GM12892 (cell line): ENCODE measurements at places on chromosomes 6 and 20.

DNA sequence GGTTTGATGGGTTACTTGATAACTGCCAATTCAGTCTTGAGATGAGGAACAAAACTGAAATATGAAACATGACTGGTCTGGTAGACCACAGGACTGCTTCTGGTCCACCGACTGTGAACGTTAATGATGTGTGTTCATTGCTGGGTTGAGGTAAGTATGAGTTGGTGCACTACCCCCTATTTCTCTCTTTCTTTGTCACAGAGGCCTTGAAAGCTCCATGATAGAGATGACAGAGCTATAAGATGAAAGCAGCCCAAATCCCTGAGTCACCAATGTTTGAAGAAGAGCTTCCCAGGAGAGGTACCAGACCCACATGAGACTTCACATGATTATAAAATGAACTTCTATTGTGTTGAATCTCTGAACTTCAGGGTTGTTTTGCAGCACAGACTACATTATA lies 555.5 kb downstream of the PTPRT start:
- DNase-seq = no peak

DNA sequence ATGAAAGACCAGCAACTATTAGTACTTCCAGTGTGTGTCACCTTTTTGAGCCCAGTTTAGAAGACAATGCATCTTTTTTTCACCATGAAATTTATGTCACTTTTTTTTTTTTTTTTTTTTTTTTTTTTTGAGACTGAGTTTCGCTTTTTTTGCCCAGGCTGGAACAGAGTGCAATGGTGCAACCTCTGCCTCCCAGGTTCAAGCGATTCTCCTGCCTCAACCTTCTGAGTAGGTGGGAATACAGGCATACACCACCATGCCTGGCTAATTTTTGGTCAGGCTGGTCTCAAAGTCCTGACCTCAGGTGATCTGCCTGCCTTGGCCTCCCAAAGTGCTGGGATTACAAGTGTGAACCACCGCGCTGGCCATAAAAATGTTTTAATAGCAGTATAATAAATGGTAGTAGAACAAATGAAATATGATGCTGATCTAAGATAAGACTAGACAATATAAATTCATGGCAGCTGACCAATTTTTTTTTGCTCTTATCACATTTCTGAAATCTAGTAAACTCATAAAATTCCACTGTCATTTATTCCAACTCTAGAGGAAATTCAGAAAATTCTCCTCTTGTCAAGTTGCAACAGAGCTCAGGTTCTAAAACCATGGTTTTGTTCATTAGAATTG lies 21.3 kb downstream of the NHSL1 start:
- no peak for DNase-seq

DNA sequence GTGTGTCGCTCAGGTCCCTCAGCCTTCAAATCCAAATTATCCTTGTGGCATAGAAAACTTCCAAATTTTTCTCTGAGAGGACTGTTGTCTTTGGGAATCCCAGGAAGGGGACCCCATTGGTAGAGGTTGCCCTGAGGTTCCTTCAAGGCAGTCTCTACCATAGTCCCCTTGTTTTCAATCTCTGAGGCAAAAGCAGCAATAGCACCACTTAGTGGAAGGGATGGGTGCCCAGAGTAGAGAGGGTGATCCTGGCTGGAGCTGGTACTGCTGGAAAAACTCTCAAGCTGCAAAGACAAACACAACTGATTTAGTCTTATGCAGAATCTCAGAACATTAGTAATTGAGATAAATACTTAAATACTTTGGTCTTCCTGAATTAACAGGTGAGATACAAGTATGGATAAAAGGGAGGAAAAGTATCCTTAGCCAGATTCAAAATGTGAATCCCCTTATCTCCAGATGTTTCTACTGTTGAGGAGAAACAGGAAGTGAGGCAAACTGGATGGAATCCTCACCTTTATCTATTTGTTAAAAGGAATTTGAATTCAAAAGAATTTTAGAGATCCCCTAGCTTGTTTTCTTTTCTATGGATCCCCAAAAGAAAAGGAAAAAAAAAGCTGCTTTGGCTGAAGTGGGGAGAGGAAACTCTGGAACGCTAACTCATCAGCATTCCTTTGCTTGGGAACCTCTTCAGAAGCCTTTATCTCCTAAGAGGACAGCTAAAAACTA lies 13.4 kb downstream of the ZNF318 start:
- DNase-seq = no peak

DNA sequence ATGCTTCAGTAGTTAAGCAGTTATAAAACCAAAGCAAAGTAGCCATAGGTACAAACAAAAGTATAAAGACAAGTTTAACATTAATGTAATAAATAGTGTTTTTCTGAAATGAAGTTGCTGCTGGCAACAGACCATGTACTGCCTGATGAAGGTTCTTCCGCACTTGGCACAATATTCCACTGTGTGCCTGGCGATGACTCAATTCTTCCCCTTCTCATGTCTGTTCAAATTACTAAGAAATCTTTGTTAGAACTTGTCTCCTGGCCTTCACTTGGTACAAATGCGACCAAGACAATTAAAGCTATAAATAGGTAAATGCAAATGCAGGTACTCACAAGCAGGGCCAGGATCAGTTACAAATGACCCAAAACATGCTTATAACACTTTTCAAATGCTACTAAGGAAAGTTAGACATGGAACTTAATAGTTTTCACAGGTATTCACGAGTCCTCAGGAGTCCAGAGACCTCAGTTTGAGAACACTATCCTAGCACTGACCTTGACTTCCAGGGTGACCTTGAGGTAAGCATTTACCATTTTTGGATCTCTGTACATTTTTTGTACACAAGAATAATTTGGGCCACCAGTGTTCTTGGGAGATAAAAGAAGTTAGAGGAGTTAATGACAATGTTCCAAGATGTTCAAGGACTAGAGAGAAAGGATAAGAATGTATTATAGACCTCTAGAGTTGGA lies 8.1 kb upstream of the DDR1 start:
- no peak for DNase-seq

DNA sequence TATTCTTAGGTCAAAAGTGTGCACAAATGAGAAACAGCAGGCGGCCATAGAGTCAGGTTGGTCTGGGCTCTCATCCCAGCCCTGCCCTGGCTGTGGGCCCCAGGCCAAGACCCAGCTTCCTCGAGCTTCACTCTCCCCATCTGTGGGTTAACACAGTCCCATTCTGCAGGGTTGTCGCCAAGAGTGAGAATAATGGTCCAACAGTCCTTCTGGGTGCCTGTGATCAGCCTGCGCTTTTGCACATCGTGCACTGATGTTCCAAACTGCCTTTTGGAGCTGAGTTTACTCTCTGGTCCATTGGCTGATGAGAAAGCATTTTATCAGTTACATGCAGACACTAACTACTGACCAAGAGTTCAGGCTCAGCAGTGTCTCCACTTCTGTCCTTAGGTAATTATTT lies 82.6 kb downstream of the INSM1 start:
- DNase-seq = no peak

- DNase-seq = no peak
Measured at GRCh38 chr6:2792330-2793110, 27.3 kb downstream of the WRNIP1 start.

- DNase-seq = no peak
Measured at GRCh38 chr20:32639284-32639683, 34.5 kb downstream of the C20orf203 start.

DNA sequence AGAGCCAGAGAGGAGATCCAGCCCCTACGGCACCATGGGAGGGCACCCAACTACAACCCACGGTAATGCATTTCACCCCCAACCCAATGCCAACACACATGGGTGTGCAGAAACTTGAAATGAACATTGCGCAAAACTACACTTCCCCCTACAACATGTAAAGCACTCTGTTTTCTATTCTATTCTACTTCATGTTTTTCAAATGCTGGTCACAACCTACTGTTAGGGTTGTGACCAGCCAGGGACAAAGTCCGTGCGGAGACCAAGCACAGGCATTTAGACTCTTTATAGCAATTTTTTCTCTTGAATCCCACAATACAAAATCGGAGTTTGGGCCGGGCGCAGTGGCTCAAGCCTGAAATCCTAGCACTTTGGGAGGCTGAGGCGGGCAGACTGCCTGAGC lies 90.6 kb downstream of the MRPL14 start:
- no peak for DNase-seq

DNA sequence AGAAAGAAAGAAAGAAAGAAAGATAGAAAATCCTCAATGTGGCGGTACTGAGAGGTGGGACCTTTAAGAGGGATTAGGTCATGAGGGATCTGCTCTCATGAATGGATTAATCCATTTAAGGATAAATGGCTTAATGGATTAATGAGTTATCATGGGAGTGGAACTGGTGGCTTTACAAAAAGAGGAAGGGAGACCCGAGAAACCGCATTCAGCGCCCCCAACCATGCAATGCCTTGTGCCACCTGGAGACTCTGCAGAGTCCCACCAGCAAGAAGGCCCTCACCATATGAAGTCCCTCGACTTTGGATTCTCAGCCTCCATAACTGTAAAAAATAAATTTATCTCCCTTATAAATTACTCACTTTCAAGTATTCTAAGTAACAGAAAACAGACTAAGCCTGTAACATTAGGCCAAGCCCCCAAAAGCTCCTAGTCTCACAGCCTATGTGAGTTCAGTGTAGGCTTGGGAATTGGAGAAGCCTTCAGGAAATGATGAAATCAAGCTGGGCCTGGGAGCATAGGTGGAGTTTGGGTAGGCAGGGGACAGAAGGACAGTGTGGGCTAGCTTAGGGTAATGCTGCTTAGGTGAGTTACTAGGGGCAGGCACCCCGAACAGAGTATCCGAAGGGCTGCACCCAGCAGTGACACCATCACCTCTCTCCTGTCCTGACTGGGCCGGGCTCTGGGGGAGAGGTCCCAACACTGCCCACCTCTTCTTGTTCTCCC lies 36.2 kb upstream of the RNF24 start:
- no peak for DNase-seq

GRCh38 chr6:89475634-89476033 lies 42.7 kb downstream of the ANKRD6 start:
- no peak for DNase-seq

- peak; percentile 50 for DNase-seq
Measured at GRCh38 chr20:44733341-44734069, 12.2 kb upstream of the KCNK15 start.

GRCh38 chr6:57013521-57013926 lies 33.0 kb upstream of the KIAA1586 start:
- DNase-seq = no peak

GRCh38 chr6:112557435-112557834 lies 210.3 kb downstream of the RFPL4B start:
- no peak for DNase-seq

- DNase-seq = no peak
Measured at GRCh38 chr6:90478278-90478677, 108.6 kb downstream of the MAP3K7 start.

GRCh38 chr20:17344790-17345189 lies 118.0 kb downstream of the PCSK2 start:
- no peak for DNase-seq

DNA sequence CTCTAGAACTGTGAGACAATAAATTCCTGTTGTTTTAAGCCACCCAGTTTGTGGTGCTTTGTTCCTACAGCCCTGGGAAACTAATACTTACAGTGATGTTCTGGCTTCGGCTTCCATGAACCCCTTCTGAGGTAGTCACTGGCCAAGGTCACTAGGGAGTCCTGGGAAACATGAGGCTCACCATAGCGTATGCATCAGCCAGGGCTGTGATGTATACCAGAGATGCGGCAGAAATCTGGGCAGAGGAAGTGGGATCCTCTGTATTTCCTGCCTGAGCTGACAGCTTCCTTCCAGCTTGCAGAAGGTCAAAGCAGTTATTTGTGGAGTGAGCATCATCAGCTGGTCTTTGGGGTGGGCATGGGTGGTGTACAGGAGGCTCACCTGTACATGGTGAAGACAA lies 27.9 kb downstream of the KAT14 start:
- DNase-seq = no peak

DNA sequence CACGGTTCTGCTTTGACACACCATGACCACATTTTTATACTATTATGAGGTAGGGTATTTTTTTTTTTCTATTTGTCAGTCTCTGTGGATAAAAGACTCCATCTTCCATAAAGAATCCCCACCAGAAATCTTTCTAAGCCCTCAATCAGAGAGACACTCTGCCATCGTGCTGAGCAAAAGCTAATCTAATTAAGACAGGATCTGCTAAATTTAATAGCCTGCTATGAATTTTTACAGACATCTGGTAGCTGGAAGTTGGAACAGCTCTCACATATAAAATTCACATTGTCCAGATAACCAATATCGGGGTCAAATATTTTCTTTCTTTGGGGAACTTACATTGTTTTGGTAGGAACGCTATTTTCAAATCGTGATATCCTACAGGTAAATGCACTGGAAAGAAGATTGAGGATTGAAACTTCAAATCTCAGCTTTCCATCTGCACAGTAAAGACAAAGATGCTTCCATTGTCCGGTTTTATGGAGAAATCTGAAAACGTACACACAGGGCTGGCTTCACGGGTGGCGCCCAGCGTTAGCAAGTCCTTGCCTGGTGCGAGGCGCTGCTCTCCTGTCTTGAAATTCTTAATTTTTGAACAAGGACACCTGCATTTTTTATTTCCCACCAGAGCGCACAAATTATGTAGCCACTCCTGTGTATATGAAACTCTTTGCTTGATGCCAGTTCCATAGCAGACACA lies 573.8 kb upstream of the NOX3 start:
- no peak for DNase-seq

GRCh38 chr20:36219671-36220220 lies 16.5 kb upstream of the AAR2 start:
- DNase-seq = no peak

DNA sequence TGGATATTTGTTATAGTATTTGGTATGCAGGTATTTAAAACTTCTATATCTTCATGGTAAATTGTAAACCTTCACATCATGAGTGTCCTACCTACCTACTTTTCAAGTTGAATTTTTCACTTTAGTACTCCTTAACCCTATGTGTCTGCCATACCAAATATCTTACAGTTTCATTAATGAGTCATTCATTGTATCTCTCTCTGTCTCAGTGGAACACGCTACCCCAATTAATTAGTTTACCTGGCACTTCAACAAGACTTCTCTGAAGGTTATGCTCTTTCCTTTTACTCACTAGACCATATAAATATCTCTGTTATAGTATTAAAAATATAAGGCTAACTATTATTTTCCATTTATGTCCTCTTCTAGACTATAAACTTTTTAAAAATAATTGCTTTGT lies 123.9 kb upstream of the GJE1 start:
- no peak for DNase-seq

DNA sequence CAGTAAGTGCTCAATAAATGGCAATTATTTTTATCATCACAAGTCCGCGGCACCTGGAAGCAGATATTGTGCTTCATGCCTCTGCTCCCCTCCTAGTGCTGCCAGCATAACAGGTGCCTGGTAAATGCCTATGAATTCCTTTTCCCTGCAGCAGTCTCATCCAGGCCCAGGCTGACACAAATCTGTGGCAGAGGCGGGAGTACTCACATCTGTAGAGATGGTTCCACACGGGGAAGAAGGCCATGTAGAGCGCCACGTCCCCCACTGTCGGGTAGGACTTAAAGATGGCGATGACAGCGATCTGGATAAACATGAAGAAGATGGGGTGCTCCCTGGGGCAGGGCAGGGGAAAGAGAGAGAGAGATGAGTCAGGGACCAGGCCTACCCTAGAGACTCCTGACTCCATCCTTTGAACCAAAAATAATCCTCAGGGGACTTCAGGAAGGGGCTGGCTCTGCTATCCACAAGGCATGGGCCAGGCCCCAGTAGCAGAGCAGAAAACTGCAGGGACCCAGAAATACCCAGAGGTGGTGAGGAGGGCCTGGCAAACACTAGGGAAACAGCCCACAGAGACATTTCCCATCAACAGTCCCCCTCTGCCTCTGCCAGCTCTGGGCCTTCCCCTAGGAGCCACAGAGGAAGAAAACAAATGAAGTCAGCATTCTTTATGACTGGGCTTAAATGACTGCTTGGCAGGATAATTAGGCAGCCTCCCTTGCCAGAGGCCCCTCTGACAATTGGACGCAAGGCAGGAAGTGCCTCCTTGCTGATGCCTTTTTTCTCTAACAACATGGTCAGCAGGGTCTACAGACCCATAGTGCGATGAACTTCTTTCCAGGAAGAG lies 23.0 kb downstream of the MAP1LC3A start:
- DNase-seq = no peak
